NCI-H82 (cell line): ENCODE measurements at places on chromosomes 12 and 14.
A peak's percentile ranks its signal among the peaks of the same experiment; 100 is the strongest.

- DNase-seq: no peak
Measured at GRCh38 chr12:117664169-117664568, 302.7 kb upstream of the NOS1 start.

DNA sequence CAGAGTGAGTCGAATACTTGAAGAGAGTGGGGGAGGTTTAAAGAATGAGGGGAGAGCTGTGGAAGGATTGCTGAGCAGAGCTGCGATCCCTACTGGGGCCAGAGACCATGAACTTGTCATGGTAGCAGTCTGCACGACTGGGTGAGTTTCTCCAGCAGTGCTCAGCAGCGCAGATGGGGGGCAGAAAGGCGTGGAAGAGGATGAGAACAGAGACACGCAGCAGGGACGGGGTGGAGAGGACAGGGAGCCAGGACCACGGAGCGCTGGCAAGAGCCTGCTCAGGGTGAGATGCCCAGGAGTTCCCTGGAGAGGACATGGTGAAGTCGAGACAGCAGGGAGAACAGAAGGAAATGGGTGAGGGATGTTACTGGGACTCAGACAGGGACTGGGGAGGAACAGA is 2.1 kb upstream of the AQP6 start:
- DNase-seq: no peak

GRCh38 chr14:99424306-99424877 is 56.3 kb downstream of the SETD3 start:
- DNase-seq: peak; percentile 20

DNA sequence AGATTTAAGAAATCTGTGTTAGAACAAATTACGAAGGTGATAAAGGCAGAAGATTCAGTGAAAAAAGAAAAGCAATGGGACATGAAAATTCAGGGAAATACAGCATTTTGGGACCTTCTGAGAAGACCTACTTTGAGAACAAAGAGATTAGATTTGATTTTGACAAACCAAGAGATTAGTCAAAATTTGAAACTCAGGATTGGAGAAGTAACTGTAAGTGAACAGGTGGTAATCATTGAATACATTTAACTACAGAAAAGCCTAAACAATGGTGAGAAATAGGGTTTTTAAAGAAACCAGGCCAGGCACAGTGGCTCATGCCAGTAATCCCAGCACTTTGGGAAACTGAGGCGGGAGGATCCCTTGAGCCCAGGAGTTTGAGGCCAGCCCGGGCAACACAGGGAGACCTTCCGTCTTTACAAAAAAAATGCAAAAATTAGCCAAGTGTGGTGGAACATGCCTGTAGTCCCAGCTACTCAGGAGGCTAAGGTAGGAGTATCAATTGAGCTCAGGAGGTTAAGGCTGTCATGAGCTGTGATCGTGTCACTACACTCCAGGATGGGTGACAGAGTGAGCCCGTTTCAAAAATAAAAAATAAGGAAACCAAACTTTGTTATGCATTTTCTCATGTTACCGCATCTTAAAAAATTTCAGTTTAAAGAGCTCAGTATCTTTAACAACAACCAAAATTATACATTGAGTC is 8.9 kb upstream of the SAV1 start:
- DNase-seq: no peak

- DNase-seq: no peak
Measured at GRCh38 chr14:54839701-54840119, 62.9 kb downstream of the GCH1 start.

DNA sequence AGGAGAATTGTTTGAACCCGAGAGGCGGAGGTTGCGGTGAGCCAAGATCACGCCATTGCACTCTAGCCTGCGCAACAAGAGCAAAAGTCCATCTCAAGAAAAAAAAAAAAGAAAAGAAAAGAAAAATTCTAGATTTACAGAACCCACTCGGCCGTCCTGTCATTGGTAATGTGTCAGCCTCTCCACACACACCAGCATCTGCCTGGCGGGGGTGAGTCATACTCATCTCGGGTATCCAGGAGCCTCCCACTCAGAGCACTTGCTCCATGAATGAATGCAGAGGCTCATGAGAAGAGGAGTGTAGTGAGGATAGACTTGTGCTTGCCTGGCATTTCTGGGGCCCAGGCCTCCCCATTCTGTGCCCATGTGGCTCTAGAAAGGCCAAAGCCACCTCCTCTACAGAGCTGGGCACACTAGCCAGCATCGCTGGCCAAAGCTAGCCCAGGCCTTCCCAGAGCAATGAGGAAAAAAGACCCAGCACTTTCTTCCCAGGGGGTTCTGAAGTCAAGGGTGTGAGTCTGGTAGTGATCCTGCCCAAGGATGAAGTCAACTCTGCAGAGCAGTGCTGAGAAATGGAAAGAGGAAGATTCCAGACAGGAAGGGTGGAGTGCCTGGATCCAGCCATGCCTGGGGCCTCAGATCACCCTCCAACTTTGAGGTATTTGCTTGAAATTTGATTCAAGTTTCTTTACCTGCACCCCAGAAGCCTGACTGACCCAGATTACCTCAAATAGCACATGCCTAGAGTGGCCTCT is 31.2 kb upstream of the KLC1 start:
- DNase-seq: no peak
